ENCODE measurements at places on chromosomes 1 and 21.

- no peak for DNase-seq
Measured at GRCh38 chr21:35529171-35529863, 480.2 kb upstream of the RUNX1 start.

- DNase-seq = no peak
Measured at GRCh38 chr1:221756830-221757551, 15.1 kb upstream of the DUSP10 start.

DNA sequence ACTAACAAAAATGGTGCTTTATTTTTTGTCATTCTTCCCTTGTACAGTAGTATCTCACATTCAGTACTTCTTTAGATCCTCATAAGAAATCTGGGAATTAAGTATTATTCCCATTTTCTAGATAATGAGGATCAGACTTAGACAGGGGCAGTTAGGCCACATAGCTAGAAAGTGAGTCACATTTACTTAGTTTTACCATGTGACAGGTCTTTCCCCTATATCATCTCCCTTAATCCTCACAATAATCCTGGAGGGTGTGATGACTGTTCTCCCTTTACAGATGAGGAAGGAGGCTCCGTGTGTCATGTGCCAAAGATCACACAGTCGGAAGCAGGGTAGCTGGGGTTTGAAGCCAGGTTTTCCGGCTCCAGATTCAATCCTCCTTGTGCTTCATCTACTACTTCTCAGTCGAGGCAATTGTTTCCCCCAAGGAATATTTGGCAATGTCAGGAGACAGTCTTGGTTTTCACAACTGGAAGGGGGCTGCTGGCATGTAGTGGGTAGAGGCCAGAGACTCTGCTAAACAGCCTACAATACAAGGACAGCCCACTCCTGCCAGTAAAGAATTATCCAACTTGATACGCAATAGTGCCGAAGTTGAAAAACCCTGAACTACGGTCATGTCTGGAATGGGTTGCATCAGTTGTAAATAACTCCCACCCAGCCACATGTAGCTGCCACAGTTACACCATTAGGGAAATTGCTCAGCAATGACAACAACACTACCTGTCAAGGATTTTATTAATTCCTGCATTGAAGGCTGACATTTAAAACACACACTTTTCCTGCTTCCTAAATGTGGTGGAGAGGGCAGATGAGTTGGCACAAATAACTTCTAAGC is 54.5 kb downstream of the C8B start:
- DNase-seq = no peak

DNA sequence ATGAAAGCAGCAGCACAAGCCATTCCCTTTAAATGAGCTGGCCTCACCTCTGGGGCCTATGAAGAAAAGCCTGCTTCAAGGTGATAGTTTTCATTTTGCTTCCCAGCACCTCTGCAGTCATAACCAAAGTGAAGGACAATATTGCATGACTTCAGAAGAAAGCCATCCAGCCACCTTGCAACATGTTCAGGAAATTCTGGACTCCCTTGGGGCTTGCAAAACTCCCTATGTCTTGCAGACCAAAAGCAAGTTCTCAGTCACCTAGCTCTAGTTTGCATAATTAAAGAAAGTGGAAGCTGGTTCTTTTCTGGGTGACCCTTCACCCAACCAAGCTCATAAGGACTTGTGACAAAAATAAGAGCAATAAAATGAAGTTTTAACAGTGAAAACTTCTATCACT is 87.6 kb downstream of the GFI1 start:
- no peak for DNase-seq

DNA sequence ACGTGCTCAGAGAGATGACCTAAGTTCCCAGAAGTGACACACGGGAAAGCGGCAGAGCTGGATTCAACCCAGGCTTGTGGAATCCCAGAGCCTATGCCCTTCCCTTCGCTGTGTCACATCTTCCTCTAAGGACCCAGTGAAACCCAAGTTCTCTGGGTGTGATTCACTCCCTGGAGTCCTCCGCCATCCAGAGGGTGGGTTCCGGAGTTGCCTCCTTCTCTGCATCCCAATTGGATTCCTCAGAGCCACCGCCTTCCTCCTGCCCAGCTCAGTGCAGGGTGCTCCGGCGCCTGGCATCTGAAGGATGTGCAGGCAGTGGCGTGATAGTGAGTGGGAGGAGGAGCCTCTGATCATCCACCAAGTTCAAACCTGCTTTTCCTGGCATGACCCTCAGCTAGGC is 20.7 kb upstream of the RCC2 start:
- DNase-seq = no peak

- no peak for DNase-seq
Measured at GRCh38 chr1:98330224-98330623, 331.3 kb upstream of the SNX7 start.

DNA sequence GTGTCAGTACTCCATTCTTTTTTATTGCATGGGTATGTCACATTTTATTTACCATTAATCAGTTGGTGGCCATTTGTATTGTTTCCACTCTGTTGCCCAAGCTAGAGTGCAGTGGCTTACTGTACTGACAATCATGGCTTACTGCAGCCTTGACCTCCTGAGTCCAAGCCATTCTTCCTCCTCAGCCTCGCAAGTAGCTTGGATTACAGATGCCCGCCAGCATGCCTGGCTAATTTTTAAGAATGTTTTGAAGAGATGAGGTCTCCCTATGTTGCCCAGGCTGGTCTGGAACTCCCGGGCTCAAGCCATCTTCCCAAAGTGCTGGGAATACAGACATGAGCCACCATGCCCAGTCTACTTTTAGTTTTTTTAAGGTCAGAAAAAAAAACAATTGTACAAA is 813 bp upstream of the SFT2D2 start:
- DNase-seq = no peak

DNA sequence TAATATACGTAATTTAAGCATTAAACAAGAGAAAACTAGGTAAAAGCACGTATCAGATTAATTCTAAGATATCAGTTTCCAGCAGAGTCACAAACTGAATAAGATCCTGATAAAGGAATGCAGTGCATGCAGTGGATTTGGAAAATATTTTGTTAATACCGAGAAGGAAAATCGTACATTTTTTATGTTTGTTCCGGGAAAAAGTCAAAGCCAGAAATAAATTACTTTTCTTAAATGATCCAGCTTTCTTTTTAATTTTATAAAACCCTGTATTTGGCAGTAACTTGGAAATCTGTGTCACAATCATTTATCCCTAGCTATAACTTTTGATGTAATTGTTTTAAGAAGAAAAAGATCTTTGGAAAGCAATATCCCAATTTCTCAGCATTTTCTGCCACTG is 955 bp downstream of the PALMD start:
- DNase-seq = no peak

GRCh38 chr1:43867976-43868740 is 65.4 kb upstream of the ARTN start:
- no peak for DNase-seq

DNA sequence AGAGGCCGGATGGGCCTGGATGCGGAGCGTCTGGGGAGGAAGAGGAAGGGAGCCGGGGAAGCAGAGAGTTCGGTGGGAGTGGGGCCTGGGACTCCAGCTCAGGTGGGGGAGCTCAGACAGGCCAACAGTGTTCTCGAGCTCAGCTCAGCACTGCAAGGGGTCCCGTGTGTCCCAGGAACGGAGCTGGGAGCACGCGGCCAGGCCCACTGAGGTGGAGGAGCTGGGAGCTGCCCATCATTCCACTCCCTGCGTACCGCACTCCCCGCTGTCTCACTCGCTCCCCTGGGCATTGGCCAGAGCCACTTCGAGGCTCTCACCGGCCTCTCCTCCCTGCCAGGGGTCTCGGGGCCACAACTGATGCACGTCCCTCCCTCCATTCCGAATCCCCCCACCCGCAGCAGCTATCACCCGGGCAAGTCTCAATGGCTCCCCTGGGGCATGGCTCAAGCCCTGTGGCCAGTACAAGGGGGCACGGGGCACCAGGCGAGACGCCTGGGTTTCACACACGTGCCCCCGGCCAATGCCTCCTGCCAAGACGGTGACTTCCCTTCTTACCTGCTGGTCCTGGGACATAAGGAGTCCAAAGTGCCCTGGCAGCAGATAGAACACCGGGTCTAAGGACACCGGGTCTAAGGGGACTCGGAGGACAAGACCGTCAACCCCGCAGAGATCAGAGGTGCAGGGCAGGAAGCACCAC is 30.3 kb upstream of the COL6A2 start:
- DNase-seq = no peak

DNA sequence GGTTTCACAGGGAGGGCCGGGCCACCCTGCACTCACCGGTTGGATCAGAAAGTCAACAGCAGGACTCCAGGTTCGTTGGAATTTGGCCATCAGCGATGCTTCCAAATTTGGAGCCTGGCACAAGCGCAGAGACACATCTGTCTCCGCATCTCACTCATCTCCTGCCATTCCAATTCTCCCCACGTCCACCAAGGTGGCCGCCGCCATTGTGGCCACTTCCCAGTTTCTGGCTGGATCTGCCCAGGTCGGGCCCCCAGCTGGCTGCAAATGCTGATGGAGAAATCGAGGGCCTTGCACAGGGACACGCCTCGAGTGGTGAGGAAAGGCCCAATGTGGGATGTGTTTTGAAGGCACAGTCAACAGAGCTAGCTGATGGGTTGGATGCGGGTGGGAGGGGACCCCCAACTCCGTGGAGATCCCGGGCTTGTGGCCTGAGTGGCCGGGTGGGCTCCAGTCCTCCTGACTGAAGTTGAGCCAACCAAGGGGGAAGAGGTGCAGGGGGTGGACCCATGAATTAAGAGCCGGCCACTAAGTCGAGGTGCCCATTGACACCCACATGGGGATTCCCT is 102.7 kb downstream of the CRYAA start:
- no peak for DNase-seq

DNA sequence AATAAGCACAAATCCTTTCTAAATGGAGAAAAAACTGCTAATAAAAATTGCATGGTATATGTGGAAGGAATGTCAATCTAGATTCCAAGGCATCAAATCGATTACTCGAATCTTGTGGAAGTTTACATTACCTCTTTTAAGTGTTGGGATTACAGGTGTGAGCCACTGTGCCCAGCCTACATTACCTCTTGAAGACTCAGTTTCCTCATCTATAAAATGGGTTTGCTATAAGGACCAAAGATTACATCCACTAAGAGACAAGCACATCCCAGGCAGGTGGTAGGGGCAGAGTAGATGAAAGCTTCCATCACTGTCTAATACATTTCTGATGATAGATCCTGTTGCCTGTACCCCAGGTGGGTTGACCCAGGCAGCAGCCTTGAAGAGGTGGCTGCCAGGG is 16.1 kb downstream of the DHCR24 start:
- DNase-seq = no peak

DNA sequence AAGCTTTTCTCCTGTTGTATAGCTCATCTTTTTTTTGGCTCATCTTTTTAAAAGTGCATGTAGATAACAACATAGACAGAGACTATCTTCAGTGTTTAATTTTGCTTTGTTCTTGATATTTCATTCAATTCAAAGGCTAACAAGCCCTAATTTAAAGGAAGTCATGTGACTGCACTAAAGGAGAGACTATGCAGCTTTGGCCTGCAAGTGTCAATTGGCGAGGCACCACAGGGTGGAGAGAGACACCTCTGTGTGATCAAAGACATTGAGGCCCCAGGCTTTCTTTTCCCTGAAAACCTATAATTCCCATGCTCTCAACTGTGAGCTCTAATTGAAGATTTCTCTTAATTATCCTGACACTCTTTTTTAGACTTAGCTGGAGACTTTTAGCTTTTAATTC is 53.6 kb downstream of the CHODL start:
- DNase-seq = no peak

DNA sequence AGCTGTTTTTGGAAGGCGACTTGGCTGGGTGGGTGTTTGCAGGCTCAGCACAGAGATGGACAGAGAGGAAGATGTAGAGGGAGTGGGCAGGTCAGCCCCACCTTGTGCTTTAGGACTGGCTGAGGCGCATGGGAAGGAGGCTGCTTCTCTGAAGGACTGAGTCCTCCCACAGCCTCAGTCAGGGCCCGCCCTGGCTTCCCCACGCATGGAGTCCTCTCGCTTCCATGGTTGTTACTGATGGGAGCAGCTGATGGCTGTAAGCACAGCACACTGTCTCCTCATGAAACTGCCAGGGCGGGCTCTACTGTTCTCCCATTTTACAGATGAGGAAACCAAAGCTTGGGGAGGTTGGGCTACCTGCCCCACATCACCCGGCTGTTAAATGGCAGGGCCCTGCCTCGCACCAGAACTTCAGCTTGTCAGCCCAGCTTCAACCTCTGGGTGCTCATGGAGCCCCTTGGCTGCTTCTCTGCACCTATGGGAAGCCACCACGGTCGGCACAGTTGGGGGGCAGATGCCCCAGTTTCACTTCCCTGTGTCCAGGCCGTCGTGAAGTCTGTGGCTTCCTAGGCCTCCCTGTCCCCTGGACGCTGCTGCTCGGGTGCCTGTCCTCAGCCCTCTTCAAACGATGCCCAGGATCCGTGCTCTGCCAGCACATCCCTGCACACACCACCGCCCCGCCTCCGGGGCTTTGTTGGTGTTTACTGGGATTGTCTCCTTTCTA is 2.4 kb downstream of the TMEM201 start:
- no peak for DNase-seq

All from activated CD4-positive, alpha-beta T cell treated with anti-CD3 and anti-CD28 coated beads for 24 hours (primary cell).